ENCODE measurements at places on chromosomes 7 and 10.
A peak's percentile ranks its signal among the peaks of the same experiment; 100 is the strongest.

DNA sequence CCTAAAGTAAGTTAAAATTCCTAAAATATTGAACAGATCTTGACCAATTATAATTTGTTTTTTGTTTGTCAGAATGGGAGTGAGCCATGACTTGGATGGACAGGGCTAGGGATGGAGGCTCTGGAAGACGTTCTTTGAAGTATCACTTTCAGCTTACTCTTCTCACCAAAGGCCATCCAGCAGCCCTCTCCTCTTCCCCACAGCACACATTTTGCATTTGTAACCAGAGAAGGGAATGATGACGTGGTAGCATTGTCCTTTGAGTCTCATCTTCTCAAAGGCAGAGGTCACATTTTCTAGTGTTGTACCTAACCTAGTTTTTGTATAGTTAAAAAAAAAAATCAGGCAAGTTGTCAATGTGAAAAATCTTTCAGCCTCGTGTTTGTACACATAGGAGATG is 43.8 kb upstream of the AGR3 start:
- DNase-seq: no peak

GRCh38 chr10:93841961-93842360 is 51.8 kb upstream of the SLC35G1 start:
- DNase-seq: no peak

GRCh38 chr10:94125856-94126255 is 132.1 kb downstream of the PLCE1 start:
- no peak for DNase-seq

- DNase-seq: no peak
These were observed 119.6 kb downstream of the ITIH5 start for GRCh38 chr10:7547206-7547605.

GRCh38 chr10:77836299-77836820 is 90.2 kb downstream of the DLG5 start:
- DNase-seq: peak; percentile 88
